RPMI8226 (cell line): ENCODE measurements at places on chromosomes 5 and 9.
A peak's percentile ranks its signal among the peaks of the same experiment; 100 is the strongest.

GRCh38 chr9:20395651-20396050 lies 226.6 kb downstream of the MLLT3 start:
- DNase-seq, result no peak

DNA sequence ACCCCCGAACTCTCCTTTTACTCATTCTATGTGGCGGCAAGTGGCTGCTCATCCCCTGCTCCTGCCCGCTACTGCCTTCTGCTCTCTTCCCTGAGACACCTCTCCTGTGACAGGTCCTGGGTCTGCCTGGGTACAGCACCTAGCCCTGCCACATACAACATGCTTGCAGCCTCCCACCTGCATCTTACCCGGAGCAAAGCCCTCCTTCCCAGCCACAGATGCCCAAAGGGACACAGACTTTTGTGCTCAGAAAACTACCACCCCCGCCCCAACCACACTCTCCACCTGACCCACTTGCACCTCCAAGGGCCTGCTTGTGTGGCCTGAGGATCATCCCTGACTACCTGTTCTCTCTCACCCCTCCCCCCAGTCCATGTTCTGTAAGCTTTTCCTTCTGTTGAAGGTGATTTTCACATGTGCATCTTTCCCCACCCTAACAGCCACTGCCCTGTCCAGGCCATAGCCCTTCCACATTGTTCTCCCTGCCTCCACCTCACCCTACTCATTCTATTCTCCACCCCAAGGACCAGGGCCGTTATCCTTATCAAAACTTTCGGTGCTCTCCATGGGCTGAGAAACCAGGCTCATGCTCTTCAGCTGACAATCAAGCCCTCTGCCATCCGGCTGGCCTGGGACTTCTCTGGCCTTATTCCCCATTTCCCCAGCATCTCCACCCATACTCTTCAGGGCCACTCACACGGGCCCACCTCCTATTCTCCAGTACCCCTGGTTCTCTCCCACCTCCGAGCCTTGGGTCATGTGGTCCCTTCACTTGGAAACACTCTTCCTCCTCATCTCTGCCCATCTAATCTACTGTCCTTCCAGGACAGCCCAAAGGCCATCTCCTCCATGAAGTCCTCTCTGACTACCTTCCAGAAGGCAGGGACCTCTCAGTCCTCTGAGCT lies 46.4 kb upstream of the ALDH1B1 start:
- no peak for DNase-seq

DNA sequence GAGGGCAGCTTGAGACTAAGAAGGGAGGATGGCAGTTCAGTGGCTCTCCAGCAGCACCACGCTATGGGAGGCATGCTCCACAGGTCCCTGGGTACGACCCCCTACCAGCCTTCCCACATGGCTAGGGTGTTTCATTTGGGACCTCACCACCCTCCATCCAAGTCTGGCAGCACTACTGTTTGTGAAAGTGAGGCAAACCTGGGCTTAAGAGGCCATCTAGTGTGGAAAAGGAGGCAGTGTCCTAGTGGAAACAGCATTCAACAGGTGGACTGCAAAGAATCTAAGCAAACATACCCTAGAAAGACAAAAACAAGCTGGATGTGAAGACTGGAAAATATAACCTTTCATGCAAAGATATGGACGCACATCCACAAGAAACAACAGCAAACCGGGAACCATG lies 4.8 kb upstream of the C5orf47 start:
- DNase-seq, result peak; percentile 47

DNA sequence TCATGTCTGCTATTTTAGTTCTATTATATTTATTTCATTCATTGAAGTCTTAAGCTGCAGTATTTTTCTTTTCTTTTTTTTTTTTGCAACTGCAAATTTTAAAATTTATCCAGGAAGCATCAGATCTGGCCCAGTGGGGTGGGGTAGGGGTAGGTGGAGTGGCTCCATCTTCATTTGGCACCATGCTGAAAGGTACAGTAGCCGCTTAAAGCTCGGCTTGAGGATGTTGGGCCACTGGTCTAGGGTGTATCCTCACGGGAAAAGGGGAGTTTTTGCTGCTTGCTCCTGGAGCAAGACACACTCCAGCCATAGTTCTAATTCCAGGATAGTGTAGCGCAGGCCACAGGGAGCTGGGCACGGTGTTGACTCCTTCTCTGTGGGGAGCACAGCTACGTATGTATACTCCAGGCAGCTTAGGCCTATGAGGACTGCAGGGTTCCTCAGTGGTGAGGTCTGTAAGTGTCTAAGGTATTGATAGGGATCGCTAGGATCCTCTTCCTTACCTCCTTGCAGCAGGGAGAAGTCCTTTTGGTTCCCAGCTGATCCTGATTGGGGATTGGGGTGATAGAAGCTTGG lies 22.7 kb downstream of the RCL1 start:
- no peak for DNase-seq

- DNase-seq, result no peak
Measured at GRCh38 chr9:137973829-137974416, 96.3 kb downstream of the CACNA1B start.

DNA sequence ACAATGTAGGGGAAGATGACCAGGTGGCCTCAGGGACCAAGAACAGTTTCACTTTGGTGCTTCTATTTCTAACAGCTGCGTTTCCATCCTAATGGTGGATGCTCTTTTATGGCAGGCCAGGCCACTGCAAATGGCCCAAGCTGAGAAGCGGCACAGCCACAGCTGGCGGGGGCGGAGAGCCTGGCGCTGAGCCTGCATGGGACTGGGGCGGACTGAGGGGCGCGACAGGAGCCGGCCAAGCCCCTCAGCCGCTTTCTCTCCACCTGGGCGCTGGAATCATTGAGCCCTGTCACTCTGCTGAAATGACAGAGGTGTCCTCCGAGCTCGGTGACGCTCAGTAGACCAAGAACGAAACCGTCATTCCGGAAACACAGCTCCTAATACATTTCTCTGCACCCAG lies 317.3 kb upstream of the PDE4D start:
- DNase-seq, result peak; percentile 62

GRCh38 chr5:116764941-116765340 lies 190.3 kb upstream of the SEMA6A start:
- DNase-seq, result no peak

GRCh38 chr5:110840347-110840960 lies 101.6 kb downstream of the SLC25A46 start:
- no peak for DNase-seq

- no peak for DNase-seq
Measured at GRCh38 chr9:106657926-106658325, 205.0 kb upstream of the ZNF462 start.

DNA sequence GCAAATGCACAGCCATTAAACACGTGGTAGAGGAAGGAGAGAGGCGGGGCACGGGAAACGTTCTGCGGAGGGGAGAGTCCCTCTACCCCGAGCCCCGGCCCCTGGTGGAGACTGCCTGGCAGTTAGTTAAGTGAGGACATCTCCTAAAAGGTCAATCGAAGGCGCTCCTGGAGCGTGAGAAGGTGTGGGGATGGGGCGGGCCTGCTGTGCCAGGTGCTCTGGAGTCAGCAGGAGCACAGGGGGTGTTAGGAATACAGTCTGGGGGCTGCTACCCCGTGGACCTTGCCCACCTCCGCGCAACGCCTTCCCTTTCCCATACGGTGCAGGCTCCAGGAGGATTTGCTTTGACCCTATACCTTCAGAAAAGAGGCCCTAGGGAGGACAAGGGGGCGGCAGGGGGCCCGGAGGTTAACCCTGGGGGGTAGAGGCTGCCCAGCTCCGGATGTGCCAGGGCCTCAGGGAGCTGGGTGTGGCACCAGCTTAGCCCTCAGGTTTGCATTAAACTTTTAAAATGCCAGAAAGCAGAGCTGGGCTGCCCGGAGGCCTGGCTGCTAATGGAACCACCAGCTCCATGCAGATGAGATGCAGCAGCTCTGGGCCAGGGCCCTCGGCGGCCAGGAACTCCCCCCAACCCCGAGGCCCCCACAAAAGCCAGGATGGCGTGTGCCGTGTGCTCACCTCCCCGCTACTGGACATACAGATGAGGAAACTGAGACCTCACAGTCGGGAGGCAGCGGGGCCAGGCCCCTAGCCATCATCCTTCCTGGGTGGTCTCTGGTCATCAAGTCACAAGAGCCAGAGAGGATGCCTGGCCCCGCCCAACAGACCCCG lies 39.2 kb downstream of the NACC2 start:
- no peak for DNase-seq

GRCh38 chr9:36729906-36730305 lies 157.2 kb downstream of the MELK start:
- DNase-seq, result no peak

DNA sequence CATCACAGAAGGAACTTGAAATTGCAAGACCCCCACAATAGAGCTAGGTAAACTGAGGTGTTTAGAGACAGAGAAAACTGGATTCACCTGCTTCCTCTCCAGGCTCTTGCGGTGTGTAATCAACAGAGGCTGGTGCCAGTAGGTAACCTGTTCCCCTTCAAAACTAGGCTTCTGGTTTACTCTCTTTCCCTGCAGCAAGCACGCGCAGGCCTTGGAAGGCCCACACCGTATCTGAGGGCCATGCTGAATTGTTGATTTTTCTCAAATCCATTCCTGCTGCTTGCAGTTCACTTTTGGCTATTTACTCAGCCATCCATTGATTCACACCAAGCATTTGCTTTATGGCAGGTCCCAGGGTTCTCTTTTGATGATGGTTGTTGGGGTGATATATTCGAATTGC lies 667 bp upstream of the FRRS1L start:
- DNase-seq, result no peak

- DNase-seq, result no peak
Measured at GRCh38 chr9:128713411-128713780, 10.5 kb downstream of the ZDHHC12 start.

GRCh38 chr9:136762221-136762691 lies 2.1 kb downstream of the LCN15 start:
- DNase-seq, result no peak

GRCh38 chr9:98797491-98797890 lies 1.1 kb upstream of the ANKS6 start:
- DNase-seq, result no peak

DNA sequence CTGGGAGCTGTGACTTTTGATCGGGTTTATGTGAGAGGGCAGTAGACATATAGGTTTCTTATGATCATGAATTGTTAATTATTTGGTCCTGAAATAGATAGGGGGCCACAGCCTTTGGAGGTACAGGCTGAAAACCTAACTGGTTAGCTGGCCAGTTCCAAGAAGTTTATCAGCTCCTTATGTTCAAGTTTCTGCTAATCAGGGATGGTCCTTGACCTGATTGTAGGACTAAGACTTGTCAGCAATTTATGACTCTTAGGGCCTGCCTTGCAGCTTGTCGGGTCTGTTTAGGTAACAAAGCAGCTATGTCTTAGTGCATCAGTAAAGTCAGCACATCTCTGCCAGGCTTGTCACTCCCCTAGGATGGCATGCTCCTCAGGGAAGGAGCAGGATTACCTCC lies 151.8 kb upstream of the RUSC2 start:
- no peak for DNase-seq

- DNase-seq, result no peak
Measured at GRCh38 chr5:175695161-175696126, 37.6 kb downstream of the HRH2 start.

- DNase-seq, result no peak
Measured at GRCh38 chr9:134915046-134915985, 2.4 kb downstream of the FCN1 start.

DNA sequence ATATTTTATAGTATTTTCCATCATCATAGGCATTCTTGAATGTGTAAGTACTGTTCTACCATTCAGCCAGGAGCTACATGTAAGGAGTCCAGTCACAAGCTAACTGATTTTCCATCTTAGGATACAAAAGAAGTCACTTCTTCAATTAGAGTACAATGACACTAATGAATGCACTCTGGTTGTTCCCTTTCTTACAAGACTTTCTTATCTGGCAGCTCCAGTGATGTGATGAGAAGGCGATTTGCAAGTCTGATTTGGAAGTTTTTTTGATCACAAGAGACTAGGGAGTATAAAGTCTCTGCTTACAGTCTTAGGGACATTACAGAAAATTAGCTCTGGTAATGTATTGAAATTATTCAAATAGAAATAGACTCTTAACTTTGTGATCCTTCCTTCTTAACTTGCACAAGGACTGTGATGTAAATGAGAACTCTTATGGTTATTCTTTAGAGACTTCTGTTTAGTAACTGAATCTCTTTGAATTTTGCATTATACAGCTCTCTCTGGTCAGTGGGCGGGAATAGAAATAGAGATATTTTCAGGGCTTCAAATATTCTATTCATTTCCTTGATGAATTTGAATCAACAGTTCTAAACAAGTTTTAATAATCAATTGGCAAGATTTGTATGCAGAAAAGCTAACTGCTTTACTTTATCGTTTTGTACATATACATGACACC lies 130.4 kb upstream of the CDH6 start:
- DNase-seq, result no peak

GRCh38 chr5:151721087-151721646 lies 34.5 kb upstream of the SPARC start:
- no peak for DNase-seq

DNA sequence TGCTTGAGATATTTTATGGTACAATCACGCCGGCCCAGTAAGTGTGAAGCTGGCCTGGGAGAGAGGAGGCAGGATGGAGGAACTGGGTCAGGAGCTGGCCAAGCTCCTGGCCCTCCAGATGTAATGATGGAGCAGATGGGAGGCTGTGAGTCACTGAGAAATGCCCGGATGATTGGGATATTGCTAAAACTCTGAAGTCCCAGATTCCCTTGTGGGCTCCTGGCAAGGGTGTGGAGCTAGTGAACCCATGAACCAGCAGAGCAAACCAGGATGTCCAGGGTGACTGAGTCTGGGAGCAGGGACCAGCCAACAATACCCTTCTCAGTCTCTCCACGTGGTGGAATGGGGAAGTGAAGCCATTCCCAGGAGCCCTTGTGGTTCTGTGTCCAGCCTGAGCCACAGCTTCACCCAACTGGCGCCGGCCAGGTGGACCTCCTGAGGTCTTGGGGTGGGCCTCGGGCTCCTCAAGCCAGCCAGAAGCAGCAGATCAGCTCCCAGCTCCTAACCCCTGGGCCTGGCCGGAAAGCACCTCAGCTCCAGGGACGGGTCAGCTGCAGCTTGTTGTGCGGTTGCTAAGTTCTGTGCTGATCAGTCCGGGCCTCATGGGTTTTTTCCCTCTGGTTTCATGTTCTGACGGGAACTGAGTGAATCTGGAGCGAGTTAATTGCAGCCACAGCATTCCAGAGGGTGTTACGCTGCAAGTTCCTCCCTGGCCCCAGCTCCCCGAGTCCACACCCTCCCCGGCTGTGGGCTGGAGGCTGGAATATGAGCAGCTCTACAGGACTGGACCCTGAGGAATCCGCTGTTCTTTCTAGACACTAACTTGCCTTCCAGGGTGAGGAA lies 37.6 kb downstream of the DUSP1 start:
- no peak for DNase-seq

DNA sequence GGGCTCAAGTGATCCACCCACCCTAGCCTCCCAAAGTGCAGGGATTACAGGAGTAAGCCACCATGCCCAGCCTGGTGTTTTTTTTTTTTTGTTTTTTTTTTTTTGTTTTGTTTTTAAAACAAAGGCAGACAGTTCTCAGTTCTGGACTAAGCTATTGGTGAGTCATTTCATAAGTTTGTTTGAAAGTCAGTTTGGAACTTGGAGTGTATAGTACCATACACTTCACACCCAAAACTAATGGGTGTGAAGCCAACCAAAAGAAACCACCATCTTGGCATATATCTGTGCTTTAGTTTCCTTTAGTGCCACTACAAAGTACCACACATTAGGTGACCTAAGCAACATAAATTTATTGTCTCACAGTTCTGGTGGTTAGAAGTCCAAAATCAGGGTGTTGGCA lies 13.4 kb downstream of the MAST4 start:
- DNase-seq, result no peak

- DNase-seq, result no peak
Measured at GRCh38 chr5:122089096-122090013, 11.3 kb upstream of the LOX start.
